NCI-H774 (cell line): ENCODE measurements at places on chromosomes 2 and 18.

GRCh38 chr18:22200611-22201225 is 31.3 kb downstream of the GATA6 start:
- no peak for DNase-seq

DNA sequence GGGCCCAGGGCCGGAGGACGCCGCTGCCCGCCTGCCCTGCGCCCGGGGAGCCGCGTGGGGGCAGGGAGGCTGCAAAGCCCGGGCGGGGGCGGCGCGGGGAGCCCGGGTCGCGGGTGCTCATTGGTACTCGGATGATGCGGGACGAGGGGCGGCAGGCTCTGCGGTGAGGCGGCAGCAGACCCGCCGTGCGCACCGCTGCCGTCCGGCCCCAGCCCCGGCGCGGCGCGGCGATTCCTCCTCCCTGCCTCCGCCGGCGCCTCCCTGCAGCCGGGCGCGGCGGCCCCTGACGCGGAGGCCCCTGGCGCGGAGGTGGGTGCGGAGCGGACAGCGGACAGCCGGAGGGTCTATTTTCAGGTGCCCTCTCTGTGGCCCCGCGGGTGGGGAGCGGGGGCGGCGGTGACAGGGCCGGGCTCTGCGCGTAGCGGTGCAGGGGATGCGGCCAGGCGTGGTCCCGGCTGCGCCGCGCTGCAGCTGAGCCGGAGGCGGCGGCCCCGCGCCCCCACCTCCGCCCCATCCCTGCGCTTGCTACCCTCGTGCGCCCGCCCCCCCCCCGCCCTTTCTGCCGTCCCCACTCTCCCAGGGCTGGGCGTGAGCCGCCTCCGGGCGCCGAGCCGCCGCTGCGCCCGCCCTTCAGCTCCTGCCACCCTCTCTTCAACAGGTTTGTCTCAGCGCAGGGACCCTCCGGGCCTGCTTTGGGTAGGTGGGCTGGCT is 640 bp downstream of the SPTBN1 start:
- peak; percentile 55 for DNase-seq

GRCh38 chr2:147547440-147547839 is 297.4 kb upstream of the ACVR2A start:
- DNase-seq = no peak

- DNase-seq = no peak
Observed at GRCh38 chr2:114651933-114652332, 209.5 kb downstream of the DPP10 start.

GRCh38 chr2:85340034-85340892 is 12.5 kb upstream of the TGOLN2 start:
- no peak for DNase-seq

DNA sequence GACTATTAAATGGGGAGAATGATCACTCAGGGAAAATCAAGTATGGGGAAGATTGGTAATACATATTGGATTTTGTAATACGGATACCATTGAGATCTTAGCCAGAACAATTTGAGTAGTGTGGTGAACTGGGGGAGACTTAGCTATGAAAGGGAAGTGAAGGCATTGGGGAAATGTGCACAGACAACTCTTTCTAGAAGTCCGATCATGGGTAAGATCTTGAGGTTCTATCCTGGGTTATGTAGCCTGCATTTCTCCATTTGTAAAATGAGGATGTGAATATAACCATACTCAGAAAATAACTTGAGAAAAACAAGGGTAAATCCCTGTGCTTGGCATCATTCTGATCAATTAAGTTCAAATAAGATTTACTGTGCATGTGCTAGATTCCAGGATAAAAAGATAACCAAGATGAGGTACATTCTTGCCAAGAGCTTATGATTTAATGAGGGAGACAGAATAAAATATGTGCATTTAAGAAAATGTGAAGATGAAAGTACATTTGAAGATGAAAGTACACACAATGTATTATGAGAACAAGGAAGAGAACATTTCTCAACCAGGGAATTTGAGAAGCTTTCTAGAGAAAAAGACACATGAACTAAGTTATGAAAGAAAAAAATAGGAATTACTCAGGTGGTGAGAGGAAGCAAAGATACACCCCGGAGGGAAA is 49.5 kb downstream of the SLC40A1 start:
- no peak for DNase-seq

GRCh38 chr2:177731384-177731783 is 338.8 kb downstream of the AGPS start:
- no peak for DNase-seq

- DNase-seq = no peak
Observed at GRCh38 chr2:216344950-216345300, 27.4 kb downstream of the MARCHF4 start.

DNA sequence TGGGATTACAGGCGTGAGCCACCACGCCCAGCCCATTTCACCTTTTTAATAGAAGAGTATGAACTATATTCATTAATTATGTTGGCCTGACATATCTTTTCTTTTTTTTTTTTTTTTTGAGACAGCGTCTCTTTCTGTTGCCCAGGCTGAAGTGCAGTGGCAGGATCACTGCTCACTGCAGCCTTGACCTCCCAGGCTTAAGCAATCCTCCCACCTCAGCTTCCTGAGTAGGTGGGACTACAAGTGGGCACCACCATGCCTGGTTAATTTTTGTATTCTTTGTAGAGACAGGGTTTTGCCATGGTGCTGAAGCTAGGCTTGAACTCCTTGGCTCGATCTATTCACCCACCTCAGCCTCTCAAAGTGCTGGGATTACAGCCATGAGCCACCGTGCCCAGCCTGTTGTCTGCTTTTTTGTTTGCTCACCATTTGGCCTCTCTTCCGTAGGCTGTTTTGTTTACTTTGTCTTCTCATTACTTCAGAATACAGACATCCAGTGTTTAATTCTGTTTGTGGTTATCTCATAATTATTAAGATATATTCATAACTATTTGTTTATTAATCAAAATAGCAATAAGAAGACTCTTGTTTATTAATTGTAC is 16.3 kb upstream of the CDH2 start:
- no peak for DNase-seq

GRCh38 chr2:196980473-196980872 is 54.0 kb upstream of the PGAP1 start:
- DNase-seq = no peak

DNA sequence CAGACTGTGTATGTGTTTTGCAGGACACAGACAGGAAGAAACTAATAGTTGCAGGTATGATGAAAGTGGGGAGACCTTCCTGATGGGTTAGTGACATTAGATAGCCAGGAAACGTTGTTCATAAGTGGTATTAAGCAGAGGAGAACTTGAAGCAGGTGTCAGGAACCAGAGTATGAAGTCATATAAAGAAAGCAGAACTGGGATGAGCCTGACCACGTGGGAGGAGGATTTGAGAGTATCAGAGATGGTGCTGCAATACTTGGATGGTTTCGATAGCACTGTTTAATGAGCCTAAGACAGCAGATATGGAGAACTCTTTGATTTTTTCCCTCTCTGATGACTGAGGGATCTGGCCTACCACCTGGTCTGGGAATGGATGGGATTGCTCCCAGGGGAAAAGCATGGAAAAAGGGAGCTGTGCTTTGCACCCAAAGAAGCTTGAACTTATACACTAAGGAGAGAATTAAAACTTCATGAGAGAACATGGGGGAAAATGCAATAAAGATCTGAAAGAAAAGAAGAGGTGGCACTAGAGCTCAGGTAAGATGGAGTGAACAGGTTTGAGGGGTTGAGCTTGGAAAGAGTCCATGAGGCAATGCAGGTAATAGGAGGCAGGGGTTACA is 226.0 kb upstream of the LRRTM1 start:
- DNase-seq = no peak

- DNase-seq = no peak
Observed at GRCh38 chr2:144796164-144796563, 276.2 kb upstream of the ZEB2 start.

- no peak for DNase-seq
Observed at GRCh38 chr18:56462276-56462675, 176.1 kb downstream of the TXNL1 start.

GRCh38 chr2:66535574-66536289 is 100.8 kb downstream of the MEIS1 start:
- no peak for DNase-seq

DNA sequence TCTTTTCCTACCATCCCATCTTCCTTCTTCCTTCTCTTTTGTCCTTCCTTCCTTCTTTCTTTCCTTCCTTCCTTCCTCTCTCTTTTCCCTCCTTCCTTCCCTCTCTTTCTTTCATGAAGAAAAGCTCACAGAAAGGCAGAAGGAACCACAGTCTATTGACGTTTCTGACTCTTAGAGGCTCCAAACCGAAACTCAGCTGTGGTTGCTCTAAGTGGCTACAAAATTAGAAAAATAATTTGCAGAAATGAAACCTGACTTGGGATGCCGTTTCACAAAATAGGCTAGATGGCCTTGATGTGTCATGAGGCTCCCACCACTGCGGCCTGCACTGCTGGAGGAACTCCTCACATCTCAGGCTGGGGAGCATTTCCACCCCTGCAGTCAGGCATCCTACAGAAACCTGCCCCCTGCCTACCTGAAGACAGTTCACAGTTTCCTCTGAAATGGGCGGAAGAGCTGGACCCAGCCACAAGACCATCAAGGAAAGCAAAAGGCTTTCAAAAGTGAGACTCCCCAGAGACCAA is 165.6 kb downstream of the SMAD7 start:
- no peak for DNase-seq

DNA sequence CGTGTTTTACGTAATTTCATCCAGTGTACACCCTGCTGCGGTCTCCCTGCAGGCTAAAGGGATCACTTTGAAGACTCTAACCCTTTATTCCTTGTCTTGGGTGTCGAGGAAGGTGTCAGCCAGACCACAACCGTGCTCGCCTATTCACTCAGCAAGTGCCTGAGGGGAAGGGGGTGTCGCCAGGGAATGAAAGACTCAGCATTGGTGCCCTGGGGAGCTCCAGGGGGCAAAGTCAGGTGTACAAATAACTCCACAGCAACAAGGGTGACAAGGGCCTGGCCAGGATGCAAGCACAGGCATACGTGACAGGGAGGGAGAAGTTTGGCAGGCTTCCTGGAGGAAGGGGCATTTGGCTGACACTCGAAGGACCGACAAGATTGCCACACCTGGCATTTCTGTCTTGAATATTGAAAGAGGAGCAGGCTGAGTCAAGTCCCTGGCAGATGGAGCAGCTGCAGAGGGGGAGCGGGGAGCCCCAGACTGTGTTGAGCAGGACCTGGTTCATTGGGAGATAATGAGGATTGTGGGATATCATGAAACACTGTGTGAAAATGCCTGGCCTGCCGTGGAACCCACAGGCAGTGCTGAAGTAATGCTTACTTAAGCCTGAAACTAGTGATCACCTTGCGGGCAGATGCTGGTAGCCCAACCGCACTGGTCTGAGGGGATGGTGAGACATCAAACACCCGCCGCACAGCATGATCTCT is 93.9 kb downstream of the RHOB start:
- no peak for DNase-seq

DNA sequence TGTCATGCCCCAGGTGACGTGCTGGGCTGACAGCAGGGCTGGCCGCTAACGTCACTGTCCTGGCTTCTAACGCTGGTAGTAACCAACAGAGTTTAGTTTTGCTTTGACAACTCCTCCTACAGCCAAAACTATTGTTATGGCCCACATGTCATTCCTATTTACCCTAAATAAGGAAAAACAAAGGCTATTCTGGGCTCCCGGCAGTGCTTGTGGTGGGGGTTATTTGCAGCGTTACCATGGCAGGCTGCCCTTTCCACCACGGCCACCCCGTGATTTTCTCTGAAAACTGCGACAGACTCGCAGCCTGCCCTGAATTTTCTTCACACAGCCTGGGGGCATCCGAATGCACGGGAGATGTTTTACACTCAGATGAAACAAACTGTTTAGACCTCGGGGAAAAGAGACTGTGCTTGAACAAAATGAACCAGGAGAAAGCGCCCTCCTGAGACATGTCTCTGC is 115.2 kb downstream of the FAM210A start:
- DNase-seq = peak; percentile 6

DNA sequence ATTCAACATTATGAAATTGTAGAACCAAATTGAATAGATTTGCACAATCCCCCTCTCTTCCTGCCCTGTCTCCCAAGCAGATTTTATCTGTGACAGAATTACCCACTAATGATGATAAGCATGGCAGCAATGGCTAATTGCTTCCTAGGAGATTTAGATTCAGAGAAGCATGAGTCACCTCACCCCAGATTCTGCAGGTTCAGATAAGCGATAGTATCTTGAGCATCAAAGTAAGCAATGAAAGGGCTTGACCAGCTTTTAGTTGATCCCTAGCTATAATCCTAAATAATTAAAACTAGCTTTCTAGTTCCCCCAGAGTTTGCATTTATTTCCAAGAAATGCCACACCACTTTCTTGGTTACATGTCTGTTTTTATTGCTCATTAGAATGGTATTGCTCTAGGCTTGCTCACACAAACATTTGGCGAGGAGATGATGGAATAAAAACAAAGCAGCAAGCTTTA is 204.3 kb downstream of the GULP1 start:
- no peak for DNase-seq

- DNase-seq = no peak
Observed at GRCh38 chr2:134144081-134144596, 109.7 kb upstream of the MGAT5 start.

DNA sequence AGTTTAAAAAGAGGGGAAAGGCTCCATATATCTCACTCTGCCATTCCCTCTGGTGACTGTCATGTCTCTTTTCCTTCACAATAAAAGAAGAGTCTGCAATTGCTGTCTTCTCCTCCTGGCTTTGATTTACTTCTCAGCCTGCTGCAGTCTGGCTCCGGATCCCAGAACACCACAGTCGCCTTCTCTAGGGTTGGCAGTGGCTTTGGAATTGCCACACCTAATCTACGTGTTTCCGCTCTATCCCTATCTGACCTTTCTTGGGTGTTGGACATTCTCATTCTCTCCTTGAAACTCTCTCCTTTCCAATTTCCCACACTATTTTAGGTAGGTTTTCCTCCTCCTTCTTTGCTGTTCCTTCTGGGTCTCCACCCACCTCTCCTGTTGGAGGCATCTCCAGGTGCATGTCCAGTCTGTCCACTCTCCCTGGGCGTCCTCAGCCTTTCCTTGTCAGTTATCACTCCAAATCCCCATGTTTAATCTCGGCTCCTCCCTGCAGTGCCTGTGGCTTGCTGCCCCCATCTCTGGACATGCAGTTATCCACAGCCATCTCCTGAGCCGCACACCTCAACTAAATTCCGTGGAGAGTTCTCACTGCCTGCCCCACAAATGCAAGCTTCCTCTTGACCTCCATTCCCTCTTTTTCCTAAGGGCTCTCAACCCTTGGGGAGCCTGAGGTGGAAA is 112.8 kb downstream of the KCTD1 start:
- DNase-seq = no peak

GRCh38 chr18:56407646-56408180 is 230.7 kb downstream of the TXNL1 start:
- no peak for DNase-seq

GRCh38 chr2:24153478-24153877 is 21.4 kb upstream of the FAM228A start:
- no peak for DNase-seq

DNA sequence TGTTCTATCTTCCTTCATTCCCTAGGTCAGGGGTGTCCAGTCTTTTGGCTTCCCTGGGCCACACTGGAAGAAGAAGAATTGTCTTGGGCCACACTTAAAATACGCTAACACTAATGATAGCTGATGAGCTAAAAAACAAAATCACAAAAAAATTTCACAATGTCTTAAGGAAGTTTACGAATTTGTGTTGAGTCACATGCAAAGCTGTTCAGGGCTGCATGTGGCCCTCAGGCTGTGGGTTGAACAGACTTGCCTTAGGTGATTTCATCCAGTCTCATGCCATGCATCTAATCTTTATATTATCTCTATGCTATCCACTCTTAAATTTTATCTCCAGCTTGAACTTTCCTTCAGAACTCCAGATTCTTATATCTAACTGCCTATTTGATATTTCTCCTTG is 80.1 kb downstream of the CCDC85A start:
- no peak for DNase-seq
